ENCODE measurements at places on chromosomes 7 and 10.

DNA sequence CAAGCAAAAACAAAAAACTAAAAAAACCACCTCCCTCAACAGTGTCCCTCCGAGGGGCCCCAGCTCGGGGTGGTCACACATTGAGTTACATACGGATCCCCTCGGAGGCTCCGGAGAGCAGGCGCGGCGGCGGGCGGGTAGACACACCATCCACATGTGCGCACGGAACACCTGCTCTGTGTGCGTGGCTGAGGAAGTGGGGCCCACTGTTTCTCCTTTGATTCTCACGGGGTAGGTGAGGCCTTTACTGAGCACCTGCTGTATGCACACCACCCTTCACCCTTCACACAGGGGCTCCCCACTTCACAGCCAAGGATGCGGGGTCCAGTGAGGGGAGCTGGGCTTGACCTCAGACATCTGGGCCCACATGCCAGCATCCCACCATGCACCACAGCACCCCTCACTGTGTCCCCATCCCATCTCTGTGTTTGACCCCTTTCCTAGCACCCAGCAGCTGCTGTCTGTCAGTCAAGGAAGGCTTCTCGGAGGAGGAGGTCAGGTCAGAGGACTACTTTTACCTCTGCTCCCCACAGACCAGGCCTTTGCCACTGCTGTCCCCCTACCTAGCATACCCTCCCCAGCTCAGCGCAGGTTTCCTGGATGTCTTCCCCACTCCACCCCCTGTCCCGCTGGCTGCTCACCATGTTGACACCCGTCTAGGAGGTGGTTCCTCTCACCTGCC is 71.1 kb downstream of the MICALL2 start:
- no peak for DNase-seq

GRCh38 chr10:44973323-44974081 is 5.1 kb downstream of the DEPP1 start:
- DNase-seq: no peak

DNA sequence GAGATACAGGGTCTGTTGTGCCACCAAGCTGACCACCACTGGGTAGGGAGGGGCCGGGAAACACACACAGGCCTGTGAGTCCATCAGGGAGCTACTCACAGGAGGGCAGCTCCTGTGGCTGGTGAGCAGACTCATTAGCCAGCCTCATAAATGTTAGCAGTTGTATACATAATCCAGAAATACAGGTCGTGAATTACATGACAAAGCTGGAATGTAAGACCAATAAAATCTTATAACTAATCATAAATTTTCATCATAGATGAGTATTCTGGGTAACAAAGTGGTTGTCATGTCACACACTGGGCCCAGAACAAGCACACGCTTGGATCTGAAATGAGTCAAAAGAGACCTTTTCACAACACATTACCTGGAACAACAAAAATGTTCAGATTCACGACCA is 642.6 kb upstream of the AUTS2 start:
- DNase-seq: no peak

- no peak for DNase-seq
These were observed 96.8 kb downstream of the GLCCI1 start for GRCh38 chr7:8065356-8065813.

GRCh38 chr10:112230325-112230988 is 46.9 kb upstream of the GPAM start:
- DNase-seq: no peak

GRCh38 chr7:42194238-42194637 is 42.8 kb downstream of the GLI3 start:
- no peak for DNase-seq

DNA sequence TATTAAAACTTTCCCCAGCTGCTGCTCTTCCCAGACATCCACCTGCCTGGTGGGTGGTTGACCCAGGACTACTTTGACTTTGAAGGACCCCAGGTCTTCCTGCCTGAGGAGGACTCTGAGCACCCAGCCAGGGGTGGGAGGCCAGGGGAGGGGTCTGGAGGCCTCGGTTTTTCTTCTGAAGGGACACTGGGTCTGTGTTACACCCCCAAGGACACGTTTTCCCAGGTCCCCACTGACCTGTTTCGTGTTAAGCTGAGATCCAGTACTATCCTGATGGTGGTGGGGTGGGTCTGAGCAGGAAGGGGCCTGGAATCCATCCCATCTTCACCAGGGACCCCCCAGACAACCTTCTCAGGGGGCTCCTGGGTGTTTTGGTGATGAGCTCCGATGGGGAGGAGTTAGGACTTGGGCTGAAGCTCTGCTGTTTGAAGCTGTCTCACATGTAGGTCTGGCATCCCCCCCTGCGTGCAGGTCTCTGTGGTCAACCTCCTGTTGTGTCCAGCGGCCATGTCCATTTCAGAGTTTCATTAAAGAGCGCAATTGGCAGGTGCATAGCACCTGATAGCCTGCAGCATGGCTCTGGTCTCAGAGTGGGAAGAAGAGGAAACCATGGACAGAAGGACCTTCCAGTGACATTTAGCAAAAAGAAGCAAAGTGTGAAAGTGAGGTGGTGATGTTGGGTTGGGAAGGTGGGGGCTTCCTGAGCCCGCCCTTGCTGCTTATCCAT is 3.5 kb downstream of the JAKMIP3 start:
- no peak for DNase-seq

GRCh38 chr10:103613616-103614015 is 120.1 kb downstream of the NEURL1 start:
- DNase-seq: no peak

DNA sequence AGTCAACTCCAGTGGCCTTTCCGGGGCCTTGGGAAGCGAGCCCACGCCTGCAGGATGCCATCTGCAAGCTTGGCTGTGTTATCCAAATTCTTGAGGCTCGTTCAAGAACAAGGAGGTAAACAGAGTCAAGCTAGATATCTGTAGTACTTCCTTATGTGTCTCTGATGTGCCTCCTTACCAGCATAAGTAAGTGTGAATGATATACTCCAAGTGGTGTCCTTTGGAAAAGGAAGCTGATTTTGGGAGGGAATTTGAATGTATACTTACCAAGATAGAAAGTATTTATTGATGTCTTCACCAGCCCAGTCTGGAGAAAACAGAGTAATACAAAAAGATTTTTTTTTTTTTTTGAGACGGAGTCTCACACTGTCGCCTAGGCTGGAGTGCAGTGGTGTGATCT is 372.3 kb upstream of the GALNT17 start:
- no peak for DNase-seq

- no peak for DNase-seq
These were observed 91.7 kb downstream of the CCDC3 start for GRCh38 chr10:12909836-12910185.

DNA sequence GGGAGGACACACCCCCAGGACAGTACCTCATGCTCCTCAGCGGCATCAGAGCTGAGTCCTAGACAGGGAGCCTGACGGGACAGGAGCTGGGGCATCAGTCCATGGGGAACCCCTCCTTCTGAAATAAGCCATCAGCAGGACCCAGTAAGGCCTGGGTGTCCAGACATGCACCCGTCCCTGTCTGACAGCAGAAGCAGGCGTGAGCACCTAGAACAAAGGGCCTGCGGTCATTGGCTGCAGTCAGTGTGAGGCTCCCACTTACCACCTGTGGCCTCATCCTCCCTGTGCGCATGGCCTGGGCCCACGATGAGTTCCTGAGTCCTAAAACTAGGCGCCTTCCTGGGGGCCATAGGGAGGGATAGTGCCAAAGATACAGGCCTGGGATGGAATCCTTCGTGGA is 484.7 kb downstream of the PTPRN2 start:
- no peak for DNase-seq

GRCh38 chr7:134741907-134742635 is 37.4 kb upstream of the CALD1 start:
- no peak for DNase-seq
